ENCODE measurements at places on chromosomes 2 and 18. TPM values are rescaled to one million over a fixed set of nuclear protein-coding genes. Genes with fewer than 3 reads are reported as not detected.

LYG2 gene
- total RNA-seq: not detected

COL4A4 gene
- 14.1 TPM for total RNA-seq

SCN3A gene
- total RNA-seq: 1.3 TPM

GRB14 gene
- 4.1 TPM for total RNA-seq

DNA sequence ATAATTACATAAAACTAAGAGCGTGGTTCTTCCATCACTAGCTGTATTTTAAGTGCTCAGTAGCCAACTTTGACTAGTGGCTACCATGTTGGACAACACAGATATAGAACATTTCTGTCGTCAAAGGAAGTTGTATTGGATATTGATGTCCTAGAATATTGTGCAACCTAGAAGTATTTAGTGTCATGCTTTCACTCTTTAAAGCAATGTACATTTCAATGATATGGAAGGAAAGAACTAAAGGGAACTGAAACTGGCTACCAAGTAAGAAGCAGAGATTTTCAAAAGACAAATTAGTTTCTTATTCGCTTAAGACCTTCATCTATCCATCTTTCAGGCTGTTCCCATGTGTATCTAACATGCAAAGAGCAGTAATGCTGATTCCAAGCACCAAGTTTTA lies 85.4 kb upstream of the EML6 start:
- no peak for DNase-seq

DNA sequence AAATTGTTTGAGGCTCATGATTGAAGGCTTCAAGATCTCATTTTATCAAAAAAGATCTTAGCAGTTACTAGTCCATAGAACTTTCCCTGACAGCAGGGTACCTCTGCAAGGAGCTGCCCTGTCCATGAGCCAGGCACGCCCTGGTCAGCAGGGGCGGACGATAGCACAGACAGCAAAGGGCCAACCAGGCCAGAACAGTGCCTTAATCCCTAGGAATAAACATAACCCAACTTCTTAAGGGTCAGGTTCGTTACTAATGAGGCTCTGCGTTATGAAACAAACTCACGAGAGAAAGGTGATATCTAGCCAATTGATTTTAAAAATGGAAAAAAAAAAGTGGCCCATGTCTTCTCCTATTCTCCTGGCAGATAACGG lies 59.2 kb downstream of the BCL2 start:
- DNase-seq: no peak

GRCh38 chr2:232230560-232230959 lies 148.0 kb upstream of the ALPP start:
- DNase-seq: no peak

LRRC30 gene
- not detected for total RNA-seq

SSB gene
- total RNA-seq: 82.4 TPM

DNA sequence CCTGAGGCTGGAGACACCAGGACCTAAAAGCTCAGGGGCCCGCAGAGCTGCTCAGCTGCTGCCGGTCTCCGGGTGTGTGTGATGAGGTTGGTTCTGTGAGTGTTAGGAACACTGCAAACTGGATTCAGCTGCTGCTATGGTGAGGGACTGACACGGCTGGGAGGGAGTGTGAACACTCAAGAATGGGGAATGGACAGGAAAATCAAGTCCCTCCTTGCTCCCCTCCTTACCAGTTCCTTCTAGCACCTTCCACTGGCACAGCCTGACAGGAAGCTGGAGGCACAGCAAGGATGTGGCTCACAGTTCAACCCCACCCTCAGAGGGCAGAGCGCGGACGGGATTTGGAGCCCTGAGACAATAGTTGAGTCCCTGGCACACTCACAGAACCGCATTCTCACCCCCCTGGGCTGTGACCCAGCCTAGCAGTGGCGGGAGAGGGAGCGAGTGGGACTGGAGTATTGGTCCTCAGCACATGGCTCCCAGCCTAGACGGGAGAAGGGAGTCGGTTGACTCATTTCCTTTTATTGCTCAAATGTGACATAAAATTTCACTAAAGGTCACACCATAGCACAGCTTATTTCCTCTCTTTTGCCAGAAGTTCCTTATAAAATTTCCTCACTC lies 42.5 kb downstream of the LRRC30 start:
- peak; percentile 79 for DNase-seq

DNA sequence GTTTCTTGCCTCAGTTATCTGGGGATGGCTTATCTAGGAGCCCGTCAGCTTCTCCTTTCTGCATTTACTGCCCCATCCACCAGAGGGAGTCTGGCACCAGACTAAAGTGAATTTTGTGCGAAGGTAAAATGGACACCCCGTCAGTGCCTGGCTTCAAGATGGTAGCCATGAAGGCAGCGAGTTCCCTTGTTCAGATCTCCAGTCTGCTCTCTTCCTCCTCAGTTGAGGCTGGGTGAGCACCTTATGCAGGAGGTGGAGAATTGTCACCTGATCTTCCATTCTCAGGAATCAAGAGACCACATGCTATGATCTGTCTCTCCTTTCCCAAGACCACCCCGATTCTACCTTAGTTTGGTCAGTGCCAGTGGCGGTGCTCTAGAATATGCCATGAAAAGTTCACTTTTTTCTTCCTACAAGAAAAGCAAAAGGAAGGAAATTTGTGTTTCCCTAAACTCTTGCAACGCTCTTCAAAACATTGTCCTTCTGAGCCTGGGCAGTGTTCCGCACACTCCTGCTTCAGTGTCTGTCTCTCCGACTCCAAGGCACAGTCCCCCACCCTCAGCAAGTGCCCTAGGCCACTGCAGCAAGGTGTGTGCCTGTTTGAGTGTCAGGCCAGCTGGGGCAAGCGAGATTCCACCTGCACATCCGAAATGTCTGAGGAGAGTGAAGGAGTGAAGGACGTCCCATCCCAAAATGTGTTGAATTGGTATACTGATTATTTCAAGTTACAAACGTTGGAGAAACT lies 168.6 kb downstream of the SS18 start:
- DNase-seq: no peak

REG3G gene
- total RNA-seq: not detected

CD207 gene
- total RNA-seq: 0.73 TPM

GRCh38 chr2:215002500-215002899 lies 135.9 kb downstream of the ABCA12 start:
- DNase-seq: no peak

- no peak for DNase-seq
Observed at GRCh38 chr2:145138626-145139025, 618.7 kb upstream of the ZEB2 start.

GRCh38 chr2:158667586-158667985 lies 127.5 kb upstream of the DAPL1 start:
- DNase-seq: no peak

All from left lung (tissue), 14 donors.